ENCODE measurements at places on chromosomes 5 and 9.

DNA sequence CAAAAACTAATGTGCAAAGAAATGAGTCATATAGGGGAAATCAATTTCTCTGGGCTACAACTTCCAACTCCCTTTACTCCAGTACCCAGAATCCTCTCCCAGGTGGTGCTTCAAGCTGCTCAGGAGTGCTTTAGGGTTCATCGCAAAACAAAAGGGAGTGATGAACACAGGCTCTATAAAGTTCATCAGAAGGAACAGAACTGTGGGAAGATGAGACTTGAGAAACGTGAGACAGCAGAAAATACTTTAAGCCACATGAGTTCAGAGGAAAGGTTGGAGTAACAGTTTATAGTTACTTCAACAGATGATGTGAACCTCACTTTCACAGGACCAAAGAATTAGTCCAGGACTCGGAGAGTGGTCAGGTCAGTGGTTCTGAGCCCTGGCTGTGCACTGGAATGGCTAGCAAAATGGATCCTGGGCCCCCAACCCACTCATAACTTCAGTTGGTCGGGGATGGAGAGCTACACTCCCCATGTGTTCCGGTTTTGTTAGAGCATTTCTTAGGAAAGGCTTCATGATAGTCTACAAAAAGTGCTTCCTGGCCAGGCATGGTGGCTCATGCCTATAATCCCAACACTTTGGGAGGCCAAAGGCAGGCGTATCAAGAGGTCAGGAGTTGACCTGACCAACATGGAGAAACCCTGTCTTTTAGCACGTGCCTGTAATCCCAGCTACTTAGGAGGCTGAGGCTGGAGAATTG is 4.3 kb downstream of the RPL12 start:
- no peak for DNase-seq

- DNase-seq = no peak
Observed at GRCh38 chr5:89120719-89121118, 237.7 kb upstream of the MEF2C start.

DNA sequence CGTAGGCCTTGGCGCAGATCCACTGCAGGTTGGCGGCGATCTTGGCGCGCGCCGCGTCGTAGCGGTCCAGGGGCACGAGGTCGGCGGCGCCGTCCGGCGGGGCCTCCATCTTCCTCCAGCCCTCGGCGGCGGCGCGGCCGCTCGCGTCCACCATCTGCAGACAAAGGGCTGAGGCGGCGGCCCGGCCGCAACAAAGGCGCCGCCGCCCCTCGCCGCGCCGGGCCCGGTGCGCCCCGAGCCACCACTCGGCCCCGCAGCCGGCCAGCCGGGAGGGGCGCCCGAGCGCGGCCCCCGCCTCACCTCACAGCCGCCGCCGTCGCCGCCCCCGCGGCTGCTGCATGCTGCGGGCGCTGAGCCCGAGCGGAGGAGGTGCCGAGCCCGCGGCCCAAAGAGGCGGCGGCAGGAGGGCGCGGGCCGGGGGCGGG is 328 bp downstream of the CAMSAP1 start:
- DNase-seq = no peak

- no peak for DNase-seq
Observed at GRCh38 chr5:112084149-112084548, 327.2 kb upstream of the NREP start.

DNA sequence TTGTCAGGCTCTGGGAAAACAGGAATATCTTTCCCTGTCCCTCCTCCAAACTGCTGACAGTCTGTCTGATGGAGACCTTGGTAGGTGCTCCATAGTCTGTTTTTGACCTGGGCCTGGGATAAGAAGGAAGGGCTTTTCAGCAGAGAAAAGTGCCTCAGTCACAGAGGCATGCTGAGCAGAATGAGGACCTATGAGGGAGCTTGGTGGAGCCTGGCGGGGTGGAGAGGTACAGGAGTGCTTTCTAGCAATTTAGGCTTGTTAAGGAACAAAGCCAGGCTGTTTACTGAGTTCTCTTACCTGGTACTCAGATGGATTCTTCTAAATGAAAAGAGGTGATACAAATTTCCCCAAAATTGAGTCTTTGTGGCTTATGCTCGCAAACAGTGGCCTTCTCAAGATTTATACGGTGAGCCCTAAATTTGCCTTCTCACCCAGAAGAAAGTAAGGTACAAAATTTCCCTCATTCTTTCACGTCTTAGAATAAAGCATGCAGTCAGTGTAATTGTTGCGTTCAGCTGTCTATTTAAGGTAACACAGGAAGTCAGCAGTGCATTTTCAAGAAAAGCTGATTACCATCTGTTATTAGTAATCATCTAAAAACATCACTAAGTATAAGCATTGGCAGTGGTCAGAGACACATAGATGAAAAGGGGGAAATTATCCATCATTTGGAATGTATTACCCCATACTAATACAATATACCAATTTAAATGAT is 28.6 kb upstream of the IL13 start:
- no peak for DNase-seq

DNA sequence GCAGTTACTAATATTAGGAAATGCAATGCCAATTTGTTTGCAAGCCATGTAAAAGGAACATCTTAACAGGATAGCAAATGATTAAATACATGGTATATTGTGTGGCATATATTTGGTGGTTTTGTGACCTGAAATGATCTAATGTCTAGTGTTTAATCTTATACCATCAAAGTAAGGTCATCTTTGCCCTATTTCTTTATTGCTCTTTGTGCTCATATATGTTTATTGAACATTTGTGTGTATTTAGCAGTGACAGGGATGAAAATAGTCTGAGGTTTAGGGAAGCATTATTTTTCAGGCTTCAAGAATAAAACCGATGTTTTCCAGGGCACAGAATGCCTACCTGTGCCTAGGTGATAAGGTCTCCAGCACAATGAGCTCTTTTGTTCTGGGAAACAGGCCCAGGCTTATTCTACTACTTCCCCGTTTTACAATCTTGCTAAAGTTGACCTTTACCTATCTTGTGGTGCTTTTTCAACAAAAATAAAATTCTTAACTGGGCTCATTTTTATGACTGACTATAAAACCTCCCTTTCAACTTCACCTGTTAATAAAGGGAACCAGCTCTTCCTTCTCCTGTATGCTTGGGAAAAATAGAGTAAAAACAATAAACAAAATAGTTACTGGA is 105.6 kb upstream of the ANKH start:
- DNase-seq = no peak

DNA sequence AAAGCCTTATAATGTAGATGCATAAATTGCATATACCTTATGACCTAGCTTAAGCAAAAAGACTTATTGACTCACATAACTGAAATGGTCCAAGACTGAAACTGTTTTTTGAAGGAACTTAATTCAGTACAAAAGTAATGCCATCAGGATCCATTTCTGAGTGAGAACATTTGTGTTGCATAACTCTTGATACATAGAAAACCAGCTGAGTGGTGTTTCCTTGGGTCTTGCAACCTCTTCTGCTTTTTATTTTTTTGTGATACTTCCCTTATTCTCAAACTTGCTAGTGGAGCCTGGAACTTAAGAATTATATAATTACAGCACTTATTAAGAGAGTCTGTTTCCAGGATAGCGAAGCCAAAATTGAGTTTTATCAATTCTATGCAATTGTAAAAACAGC is 272.0 kb downstream of the MAN2A1 start:
- no peak for DNase-seq

GRCh38 chr5:89047571-89047970 is 164.6 kb upstream of the MEF2C start:
- DNase-seq = no peak

GRCh38 chr9:126388964-126389708 is 62.5 kb downstream of the MVB12B start:
- DNase-seq = no peak

- no peak for DNase-seq
Observed at GRCh38 chr9:3018691-3019230, 174.9 kb upstream of the PUM3 start.

DNA sequence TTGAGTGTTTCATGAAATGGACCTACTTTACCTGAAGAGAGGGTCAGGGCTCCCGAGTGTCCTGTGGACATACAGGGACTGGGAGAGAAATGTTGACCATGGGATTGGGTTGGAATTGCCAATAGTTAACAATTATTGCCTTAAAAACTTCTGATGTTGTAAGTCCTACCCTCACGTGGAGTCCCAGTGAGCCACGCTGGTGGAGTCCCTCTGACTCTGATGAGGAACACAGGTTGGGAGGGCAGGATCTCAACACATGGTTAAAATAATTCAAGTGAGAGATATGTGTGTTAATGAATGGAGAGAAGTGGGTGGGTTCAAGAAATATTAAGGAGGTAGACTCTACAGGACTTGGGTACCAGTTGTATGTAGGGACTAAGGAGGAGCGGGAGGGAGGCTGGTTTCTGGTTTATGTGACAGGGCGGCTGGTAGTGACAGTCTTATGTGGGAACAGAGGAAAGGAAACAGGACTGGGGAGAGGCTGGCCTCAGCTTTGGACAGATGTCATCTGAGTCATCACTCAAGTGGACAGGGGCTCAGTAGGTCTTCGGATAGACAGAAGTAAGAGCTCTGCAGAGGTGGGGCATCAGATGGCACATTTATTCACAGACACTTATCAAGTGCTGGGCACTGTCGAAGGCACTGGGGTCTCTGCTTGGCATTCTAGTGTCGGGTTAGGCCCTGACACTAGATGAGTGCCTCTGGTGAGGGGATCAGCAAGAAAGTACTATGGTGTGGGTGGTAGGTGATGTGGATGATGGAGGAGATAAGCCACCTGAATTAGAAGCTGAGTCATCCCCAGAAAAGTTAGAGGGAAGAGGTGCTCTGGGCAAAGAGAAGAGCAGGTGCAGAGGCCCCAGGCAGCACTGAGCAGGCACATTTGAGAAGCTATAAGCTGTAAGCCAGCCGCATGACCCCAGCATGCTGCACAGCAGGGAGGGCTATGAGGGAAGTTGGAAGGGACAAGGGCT is 27.2 kb downstream of the MAML1 start:
- DNase-seq = no peak

DNA sequence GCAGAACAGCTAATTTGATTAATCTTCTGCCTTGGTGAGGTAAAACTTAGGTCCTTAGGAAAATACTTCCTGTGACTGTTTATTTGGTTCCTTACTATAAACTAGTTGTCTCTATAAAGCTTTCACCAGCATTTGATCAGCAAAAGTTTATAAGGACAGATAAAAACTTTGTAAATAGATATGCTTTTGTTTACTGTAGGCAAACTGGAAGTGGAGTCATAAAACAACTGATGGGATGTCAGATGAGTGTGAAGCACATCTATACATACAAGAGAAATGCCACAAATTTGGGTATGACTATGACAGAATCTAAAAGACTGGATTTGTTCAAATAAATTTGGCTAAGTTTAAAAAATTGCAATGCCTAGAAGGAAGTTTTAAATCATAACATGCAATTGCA is 5.5 kb downstream of the PTGER4 start:
- no peak for DNase-seq

GRCh38 chr5:14276380-14276779 is 133.2 kb downstream of the TRIO start:
- no peak for DNase-seq

GRCh38 chr9:122949696-122950095 is 8.9 kb downstream of the RABGAP1 start:
- DNase-seq = no peak

GRCh38 chr5:133426264-133426663 is 186.1 kb downstream of the FSTL4 start:
- no peak for DNase-seq

DNA sequence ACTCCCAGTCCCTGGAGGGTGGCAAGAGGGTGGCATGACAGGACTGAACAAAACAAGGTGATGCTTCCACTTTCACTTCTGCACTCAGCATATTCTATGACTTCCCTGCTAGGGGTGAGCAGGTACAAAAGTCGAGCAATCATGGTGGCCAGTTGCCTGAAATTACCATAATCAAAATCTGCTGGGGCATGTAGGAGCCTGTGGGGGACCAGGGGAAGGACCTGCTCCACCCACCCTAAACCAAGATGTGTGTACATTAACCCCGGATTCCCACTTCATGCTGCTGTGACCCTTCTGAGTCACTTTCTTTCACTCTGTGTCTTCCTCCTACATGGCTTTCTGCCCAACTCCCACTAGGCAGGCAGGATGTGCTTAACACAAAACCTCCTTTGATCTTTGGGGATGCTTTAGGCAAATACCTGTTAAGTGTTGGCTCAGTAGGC is 73.3 kb upstream of the PHF24 start:
- DNase-seq = peak; percentile 51

DNA sequence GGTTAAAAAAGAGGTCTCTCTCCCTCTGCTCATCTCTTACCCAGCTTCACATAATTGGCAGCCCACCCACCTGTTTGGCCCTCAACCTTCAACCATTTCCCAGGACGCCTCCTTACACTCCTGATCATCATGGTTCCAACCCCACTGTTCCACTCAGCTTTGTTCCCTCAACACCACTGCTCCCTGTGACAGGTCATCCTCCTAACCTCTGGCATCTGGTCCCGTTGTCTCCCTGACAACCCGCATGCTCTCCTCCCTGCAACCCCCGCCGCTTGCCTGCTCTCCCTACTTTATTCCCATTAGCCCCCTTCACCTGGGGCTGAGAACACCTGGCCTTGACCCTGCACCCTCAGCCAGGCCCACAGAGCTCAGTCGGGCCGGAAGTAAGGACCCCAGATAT is 12.9 kb downstream of the PCDHGC5 start:
- no peak for DNase-seq

DNA sequence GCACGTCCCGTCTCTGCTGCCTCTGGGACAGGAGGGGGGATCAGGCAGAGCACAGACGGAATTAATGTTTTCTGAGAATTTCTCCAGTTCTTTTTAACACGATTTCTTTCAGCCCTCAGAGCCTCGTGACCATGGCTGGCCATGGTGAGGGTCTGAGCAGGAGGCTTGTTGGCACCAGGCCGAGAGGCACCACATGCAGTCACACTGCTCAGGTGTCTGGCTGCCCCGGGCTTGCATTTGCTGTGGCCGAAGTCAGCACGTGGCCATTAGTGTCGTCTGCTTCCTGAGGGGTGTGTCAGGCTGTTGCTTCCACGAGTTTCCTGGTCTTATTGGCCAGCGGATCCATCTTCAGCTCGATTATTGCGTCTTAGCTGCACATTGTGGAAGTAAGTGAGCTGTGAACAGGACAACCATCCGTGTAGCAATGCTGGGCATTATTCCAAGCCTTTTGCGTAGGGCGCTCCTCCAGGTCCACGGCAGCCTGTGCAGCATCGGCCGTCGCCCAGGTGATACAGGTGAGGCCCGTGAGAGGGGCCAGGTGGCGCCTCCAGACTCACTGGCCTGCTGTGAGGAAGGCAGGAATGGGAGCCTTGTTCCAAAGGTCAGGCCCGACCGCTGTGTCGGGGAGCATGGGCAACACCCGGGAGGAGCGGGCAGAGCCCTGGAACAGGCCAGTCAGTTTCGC is 114.2 kb upstream of the CACNA1B start:
- no peak for DNase-seq

DNA sequence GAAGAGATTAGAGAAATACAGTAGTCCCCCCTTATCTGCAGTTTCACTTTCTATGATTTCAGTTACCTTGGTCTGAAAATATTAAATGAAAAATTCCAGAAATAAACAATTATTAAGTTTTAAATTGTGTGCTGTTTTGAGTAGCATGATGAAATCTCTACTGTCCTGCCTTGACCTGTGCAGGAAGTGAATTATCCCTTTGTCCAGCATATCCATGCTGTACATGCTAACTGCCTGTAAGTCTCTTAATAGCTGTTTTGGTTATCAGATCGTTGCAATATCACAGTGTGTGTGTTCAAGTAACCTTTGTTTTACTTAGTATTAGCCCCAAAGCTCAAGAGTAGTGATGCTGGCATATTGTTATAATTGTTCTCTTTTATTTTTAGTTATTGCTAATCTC is 11.2 kb upstream of the JAK2 start:
- no peak for DNase-seq

GRCh38 chr9:70127540-70128416 is 84.1 kb downstream of the MAMDC2 start:
- DNase-seq = no peak

- no peak for DNase-seq
Observed at GRCh38 chr5:79820648-79821047, 131.0 kb downstream of the CMYA5 start.
